ENCODE measurements at places on chromosomes 1 and 21.
A peak's percentile ranks its signal among the peaks of the same experiment; 100 is the strongest.

GRCh38 chr1:91784191-91784590, 101.8 kb downstream of the TGFBR3 start:
- no peak for DNase-seq
- peaks cover 5% of the 10 kb centered on the region for H3K27me3 ChIP-seq
- no peak overlapping the region for H3K27ac ChIP-seq

GRCh38 chr1:21251773-21252471, 38.3 kb downstream of the ECE1 start:
- H3K4me1 ChIP-seq, result peaks cover 16% of the 10 kb centered on the region
- H3K27ac ChIP-seq, result peak overlapping the region; percentile 64

DNA sequence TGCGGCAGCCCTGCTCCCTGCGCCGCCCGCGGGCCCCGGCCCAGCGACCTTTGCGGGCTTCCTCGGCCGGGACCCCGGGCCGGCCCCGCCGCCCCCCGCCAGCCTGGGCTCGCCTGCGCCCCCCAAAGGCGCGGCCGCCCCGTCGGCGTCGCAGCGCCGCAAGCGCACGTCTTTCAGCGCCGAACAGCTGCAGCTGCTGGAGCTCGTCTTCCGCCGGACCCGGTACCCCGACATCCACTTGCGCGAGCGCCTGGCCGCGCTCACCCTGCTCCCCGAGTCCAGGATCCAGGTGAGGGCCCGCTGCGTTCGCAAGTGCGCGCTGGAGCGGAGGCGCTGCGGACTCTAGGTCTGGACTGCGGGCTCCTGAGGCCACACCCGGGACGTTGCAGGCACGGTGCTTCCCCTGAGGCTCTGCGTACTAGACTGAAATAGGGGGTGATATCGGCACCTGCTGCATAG, 351 bp downstream of the MIXL1 start:
- no peaks in the 10 kb centered on the region for H3K36me3 ChIP-seq
- H3K4me3 ChIP-seq, result peak overlapping the region; percentile 87
- H3K27ac ChIP-seq, result no peak overlapping the region

DNA sequence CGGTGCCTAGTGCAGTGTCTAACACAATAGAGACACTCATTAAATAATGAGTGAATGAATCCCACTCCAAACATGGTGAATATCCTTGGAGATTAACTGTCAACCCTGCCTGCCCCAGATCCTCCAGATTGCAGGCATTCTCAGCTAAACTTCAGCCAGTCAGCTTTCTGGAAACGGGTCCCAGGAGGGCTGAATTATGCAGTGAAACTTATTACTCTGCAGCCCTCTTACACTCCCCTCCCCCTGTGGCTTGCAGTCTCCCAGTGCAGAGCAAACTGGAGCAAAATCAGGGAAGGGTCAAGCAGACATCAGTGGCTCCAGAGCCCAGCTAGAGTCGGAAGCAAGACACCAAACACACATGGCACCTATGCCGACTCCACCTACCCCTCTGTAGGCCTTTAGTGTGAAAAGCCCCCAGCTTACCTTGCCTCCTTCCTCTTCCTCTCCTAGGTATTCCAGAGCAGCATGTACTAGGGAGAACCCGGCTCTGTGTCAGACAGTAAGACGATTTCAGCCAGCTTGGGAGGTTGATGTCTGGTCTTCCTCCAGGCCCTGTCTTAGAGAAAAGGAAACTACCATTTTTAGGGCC, 6.5 kb upstream of the RGS16 start:
- no peak for DNase-seq
- no peak overlapping the region for H3K4me3 ChIP-seq
- peaks cover 72% of the 10 kb centered on the region for H3K4me1 ChIP-seq
- no peaks in the 10 kb centered on the region for H3K36me3 ChIP-seq
- H3K27me3 ChIP-seq, result peaks cover 8% of the 10 kb centered on the region

DNA sequence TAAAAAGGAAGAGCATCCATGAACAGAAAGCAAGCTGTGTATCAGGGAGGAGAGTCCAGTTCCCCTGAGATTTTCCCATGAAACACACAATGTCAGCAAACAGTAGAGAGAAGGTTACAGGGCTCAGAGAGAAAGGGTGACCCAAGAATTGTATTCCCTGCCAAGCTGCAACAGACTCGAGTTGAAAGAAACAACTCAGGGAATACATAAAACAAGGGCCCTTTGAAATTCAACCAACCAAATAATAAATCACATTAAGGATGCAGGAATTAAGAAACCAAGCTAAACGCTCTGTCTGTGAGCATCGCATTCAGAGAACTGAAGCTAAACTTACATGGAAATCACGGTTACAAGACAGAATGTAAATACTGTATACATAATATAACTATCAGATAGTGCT, 20.2 kb downstream of the S100A16 start:
- H3K36me3 ChIP-seq, result no peaks in the 10 kb centered on the region
- no peak overlapping the region for H3K27ac ChIP-seq
- no peak for DNase-seq
- H3K4me1 ChIP-seq, result no peaks in the 10 kb centered on the region
- H3K27me3 ChIP-seq, result peaks cover 9% of the 10 kb centered on the region

DNA sequence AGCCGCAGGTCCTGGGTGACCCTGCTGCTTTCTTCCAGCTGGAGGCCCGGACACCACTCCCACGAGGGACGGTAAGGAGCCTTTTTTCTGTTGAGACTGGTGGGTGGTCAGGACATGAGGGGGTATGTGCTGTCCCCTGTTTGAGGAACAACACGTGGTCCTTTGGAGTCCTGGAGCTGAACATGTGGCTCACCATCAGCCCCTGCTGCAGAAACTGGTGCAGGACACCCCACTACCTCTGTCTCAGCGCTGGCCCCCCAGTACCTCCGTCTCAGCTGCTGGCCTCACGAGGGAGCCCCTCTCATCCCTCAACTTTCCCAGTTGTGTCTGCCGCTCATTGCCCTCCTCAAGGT, 34.7 kb downstream of the SLC19A1 start:
- H3K27ac ChIP-seq, result peak overlapping the region; percentile 52
- H3K27me3 ChIP-seq, result peaks cover 6% of the 10 kb centered on the region
- H3K4me3 ChIP-seq, result no peak overlapping the region
- H3K36me3 ChIP-seq, result no peaks in the 10 kb centered on the region
- no peaks in the 10 kb centered on the region for H3K4me1 ChIP-seq
- no peak for DNase-seq

- H3K27ac ChIP-seq, result no peak overlapping the region
- no peak for DNase-seq
- H3K4me1 ChIP-seq, result peaks cover 44% of the 10 kb centered on the region
Observed at GRCh38 chr1:206713910-206714312, 29.2 kb downstream of the MAPKAPK2 start.

- H3K27ac ChIP-seq, result no peak overlapping the region
Observed at GRCh38 chr21:35265170-35265877, 216.2 kb upstream of the RUNX1 start.

DNA sequence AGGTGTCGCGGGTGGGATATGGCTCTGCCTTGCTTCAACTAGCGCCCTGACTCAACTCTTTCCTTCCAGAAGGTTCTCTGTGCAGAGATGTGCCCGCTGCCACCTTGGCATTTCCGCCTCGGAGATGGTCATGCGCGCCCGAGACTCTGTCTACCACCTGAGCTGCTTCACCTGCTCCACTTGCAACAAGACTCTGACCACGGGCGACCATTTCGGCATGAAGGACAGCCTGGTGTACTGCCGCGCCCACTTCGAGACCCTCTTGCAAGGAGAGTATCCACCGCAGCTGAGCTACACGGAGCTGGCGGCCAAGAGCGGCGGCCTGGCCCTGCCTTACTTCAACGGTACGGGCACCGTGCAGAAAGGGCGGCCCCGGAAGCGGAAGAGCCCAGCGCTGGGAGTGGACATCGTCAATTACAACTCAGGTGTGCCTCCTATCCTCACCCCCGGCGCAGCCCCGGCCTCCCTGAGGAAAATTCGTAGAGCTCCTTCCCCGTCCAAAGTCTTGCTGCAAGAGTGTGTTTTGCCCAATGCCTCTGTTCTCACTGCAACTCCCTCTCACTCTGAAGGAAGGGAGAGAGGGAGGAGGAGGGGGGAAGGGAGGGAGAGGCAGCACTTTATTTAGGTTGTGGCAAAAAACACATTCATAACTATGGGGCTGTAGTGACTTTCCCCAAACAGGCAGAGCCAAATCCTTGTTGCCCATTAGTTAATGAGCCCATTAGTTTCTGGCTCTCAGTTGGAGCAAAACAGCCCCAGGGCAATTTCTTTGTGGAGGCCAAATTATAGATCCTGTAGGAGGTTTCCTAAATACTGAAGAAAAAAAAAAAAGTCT, 4.3 kb downstream of the LHX9 start:
- H3K36me3 ChIP-seq, result peaks cover 4% of the 10 kb centered on the region

DNA sequence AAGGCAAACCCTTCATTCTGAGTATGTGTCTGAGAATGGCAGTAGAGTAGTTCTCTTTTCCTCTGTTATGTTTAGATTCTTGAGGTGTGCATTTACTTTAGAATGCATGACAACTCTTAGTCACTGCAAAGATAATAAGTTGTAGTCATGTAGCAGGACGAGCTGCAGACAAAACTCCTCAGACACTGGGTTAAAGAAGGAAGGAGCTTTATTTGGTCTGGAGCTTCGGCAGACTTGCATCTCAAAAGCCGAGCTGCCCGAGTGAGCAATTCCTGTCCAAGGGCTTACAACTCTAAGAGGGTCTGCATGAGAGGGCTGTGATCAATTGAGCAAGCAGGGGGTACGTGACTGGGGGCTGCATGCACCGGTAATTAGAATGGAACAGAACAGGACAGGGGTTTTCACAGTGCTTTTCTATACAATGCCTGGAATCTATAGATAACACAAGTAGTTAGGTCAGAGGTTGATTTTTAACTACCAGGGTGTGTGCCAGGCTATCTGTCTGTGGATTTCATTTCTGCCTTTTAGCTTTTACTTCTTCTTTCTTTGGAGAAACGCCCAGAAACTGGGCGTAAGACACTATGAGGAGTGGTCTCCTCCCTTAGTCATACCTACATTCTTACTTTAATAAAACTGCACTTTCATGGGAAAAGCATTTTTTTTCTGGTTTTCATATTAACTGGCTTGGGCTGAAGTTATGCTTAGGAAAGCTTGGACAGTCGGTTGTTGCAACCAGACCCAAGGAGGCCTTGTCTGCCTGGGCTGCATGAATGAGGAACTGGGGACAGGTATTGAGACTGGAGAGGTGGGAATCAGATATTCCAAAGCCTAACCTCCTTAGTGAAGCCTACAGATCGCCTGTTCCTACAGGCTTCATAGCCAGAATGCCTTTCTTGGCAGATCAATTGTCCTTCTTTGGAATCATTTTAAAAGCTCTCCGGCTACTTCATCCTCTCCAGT, 115.1 kb downstream of the RHOU start:
- no peaks in the 10 kb centered on the region for H3K36me3 ChIP-seq
- peaks cover 2% of the 10 kb centered on the region for H3K4me1 ChIP-seq
- no peak overlapping the region for H3K4me3 ChIP-seq
- no peaks in the 10 kb centered on the region for H3K27me3 ChIP-seq
- no peak overlapping the region for H3K27ac ChIP-seq

- peaks cover 7% of the 10 kb centered on the region for H3K27me3 ChIP-seq
- H3K4me3 ChIP-seq, result no peak overlapping the region
- DNase-seq, result no peak
- no peak overlapping the region for H3K27ac ChIP-seq
- peaks cover 65% of the 10 kb centered on the region for H3K4me1 ChIP-seq
Observed at GRCh38 chr1:162172311-162173102, 103.0 kb downstream of the NOS1AP start.

DNA sequence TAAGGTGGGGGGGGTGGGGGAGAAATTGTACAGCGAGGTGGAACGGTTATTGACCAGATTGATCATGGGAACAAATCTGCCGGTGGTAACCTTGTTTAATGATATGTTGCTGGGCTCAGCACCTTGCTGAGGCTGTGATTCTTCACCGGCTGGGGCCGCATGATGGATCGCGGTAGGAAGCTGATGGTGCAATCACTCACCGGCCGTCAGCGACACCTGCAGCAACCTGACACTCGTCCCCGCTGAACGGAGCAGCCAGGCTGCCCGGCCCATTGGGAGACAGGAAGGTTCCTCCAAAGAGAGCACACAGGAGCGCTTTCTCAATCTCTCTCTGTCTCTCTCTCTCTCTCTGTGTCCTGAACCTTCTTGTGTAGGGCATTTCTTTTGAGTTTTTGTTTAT, 128.5 kb upstream of the RRP15 start:
- no peaks in the 10 kb centered on the region for H3K27me3 ChIP-seq
- no peak overlapping the region for H3K4me3 ChIP-seq
- H3K36me3 ChIP-seq, result no peaks in the 10 kb centered on the region
- no peak for DNase-seq
- no peaks in the 10 kb centered on the region for H3K4me1 ChIP-seq

DNA sequence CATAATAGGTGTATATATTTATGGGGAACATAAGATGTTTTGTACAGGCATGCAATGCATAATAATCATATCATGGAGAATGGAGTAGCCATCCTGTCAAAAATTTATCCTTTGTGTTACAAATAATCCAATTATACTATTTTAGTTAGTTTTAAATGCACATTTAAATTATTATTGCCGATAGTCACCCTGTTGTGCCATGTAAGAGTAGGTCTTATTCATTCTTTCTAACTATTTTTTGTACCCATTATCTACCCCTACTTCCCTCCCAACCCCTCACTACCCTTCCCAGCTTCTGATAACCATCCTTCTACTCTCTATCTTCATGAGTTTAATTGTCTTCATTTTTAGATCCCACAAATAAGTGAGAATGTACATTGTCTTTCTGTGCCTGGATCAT, 8.3 kb upstream of the VN1R5 start:
- H3K27me3 ChIP-seq, result no peaks in the 10 kb centered on the region
- no peak for DNase-seq
- H3K27ac ChIP-seq, result no peak overlapping the region
- no peak overlapping the region for H3K4me3 ChIP-seq
